ENCODE measurements at places on chromosomes 6 and 20.

- DNase-seq, result peak; percentile 14
Measured at GRCh38 chr20:1718604-1719384, 61.2 kb upstream of the SIRPG start.

GRCh38 chr6:169843991-169844390 lies 92.6 kb downstream of the ERMARD start:
- DNase-seq, result no peak

- peak; percentile 87 for DNase-seq
Measured at GRCh38 chr6:137112067-137112355, 61.4 kb downstream of the IL22RA2 start.

DNA sequence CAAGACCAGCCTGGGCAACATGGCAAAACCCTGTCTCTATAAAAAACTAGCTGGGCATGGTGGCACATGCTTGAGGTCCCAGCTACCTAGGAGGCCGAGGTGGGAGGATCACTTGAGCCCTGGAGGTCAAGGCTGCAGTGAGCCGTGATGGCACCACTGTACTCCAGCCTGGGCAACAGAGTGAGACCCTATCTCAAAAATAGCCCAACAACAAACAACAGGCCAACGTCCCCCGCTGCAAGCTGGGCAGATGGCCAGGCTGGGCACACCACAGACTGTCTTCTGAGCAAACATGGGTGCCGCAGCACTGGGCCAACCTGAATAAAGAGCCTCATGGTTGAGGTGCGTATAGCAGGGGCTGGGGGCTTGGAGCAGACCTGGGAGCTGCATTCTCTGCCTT lies 46.6 kb upstream of the SRF start:
- no peak for DNase-seq

GRCh38 chr6:104400844-104401243 lies 458.9 kb downstream of the HACE1 start:
- DNase-seq, result no peak

GRCh38 chr6:146358431-146359046 lies 185.1 kb upstream of the RAB32 start:
- DNase-seq, result peak; percentile 46

GRCh38 chr6:91506509-91506908 lies 919.6 kb upstream of the MAP3K7 start:
- no peak for DNase-seq

GRCh38 chr6:14516956-14517355 lies 399.4 kb downstream of the CD83 start:
- DNase-seq, result no peak

DNA sequence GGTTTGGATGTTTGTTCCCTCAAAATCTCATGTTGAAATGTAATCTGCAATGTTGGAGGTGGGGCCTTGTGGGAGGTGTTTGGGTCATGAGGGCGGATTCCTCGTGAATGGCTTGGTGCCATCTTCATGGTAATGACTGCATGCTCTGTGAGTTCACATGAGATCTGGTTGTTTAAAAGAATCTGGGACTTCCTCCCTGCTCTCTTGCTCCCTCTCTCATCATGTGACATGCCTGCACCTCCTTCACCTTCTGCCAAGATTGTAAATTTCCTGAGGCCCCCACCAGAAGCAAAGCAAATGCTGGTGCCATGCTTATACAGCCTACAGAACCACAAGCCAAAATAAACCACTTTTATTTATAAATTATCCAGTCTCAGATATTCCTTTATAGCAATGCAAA lies 250.3 kb upstream of the PLN start:
- no peak for DNase-seq

- peak; percentile 81 for DNase-seq
Measured at GRCh38 chr20:7859356-7859802, 80.9 kb downstream of the HAO1 start.

DNA sequence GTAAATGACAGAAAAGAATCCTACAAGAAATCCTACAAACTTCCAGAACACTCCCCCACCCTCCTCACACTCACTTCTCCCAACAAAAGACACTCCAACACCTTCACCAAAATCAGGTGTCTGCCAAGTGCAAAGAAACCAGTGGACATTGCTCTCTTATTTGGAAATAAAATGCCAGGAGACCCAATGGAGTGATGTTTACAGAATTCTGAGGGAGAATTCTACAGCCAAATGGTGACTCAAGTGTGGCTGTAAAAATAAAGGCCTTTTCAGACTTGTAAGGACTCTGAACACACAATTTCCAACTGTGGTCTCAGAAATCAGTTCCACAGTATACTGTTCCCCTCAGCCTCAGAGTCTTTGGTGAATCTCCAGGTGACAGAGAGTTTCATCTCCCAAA lies 109.6 kb upstream of the CARMIL1 start:
- DNase-seq, result no peak

DNA sequence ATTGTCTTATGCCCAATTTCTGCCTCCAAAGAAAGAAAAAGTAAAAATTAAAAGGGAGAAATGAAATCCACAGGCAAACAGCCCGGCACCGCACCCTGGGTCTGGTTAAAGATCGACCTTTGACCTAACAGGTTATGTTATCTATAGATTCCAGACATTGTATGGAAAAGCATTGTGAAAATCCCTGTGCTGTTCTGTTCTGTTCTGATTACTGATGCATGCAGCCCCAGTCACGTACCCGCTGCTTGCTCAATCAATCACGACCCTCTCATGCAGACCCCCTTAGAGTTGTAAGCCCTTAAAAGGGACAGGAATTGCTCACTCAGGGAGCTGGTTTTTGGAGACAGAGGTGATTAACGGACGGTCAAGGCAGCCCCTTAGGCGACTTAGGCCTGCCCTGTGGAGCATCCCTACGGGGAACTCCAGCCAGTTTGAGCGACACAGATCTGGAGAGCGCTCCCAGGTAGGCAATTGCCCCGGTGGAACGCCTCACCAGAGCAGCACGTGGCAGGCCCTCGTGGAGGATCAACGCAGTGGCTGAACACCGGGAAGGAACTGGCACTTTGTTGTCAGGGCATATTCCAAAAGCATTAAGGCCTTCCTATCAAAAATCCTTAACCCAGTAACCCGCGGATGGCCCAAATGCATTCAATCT lies 12.0 kb upstream of the HFE start:
- DNase-seq, result no peak

DNA sequence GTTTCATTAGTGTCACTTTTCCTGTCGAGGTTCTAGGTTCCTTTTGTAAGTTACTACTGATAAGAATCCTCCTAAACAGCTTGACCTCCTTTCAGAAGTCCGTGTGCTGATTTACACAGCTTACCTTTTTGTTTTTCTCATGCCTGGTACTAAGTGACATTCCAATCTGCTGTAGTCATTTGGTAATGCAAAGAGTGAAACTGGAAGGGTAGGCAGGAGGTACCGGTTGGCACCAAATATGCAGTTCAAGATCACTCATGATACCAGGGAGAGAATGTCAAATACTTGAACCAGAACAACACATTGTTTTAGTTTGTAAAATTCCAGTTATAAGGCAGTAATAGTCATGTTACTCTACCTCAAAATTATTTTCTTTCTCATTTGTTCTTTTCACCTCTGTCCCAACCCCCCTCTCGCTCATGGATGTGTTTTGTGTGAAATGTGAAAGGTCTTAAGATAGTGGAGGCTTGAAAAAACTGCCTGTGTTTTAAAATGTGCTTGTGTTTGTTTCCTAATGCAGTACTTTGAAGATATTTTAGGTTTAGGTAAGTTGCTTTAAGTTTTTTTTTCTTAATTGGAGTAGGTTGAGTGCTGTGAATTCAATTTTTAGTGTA lies 23.2 kb downstream of the AFDN start:
- DNase-seq, result peak; percentile 78

- no peak for DNase-seq
Measured at GRCh38 chr6:31502586-31502985, 4.6 kb downstream of the MICB start.

GRCh38 chr6:57221936-57222742 lies at the start of gene RAB23:
RAB23 (minus strand) TSS chr6:57222307; CDS start chr6:57210380, 11,927 bp downstream.
- peak; percentile 85 for DNase-seq

GRCh38 chr20:23125625-23126191 lies 39.6 kb upstream of the CD93 start:
- peak; percentile 96 for DNase-seq

GRCh38 chr6:17601386-17601703 lies 1.2 kb downstream of the FAM8A1 start:
- peak; percentile 11 for DNase-seq

- DNase-seq, result no peak
Measured at GRCh38 chr20:44970243-44970757, 4.0 kb downstream of the STK4 start.

GRCh38 chr20:36827541-36828279 lies 48.2 kb upstream of the TLDC2 start:
- no peak for DNase-seq

DNA sequence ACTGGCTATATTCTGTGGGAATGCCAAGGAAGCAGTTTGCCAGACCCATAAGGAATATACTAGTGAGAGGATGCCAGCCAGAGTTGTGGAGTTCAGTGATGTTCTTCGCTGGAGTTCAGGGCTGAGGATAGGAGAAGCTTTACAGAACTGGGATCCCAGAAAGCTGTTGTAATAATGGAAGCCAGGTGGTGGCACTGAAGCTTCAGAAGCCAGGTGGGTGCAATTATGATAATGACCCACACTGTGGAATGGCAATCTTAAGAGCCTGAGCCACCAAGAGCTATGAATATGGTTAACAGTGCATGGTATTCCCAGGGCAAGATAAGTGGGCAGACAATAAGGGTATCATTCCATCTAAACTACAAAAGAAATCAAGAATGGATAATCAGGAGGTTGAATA lies 25.1 kb upstream of the ENPP1 start:
- peak; percentile 50 for DNase-seq

- DNase-seq, result no peak
Measured at GRCh38 chr6:30321692-30322388, 4.9 kb upstream of the TRIM39 start.

- no peak for DNase-seq
Measured at GRCh38 chr6:13452346-13453117, 34.9 kb downstream of the GFOD1 start.

GRCh38 chr20:3603108-3603507 lies 60.1 kb downstream of the GFRA4 start:
- no peak for DNase-seq

GRCh38 chr6:75882734-75883133 lies 133.7 kb downstream of the MYO6 start:
- DNase-seq, result peak; percentile 80

Measured in choroid plexus epithelial cell (primary cell).